Kasumi-1 (cell line): ENCODE measurements at places on chromosomes 1 and 21.

DNA sequence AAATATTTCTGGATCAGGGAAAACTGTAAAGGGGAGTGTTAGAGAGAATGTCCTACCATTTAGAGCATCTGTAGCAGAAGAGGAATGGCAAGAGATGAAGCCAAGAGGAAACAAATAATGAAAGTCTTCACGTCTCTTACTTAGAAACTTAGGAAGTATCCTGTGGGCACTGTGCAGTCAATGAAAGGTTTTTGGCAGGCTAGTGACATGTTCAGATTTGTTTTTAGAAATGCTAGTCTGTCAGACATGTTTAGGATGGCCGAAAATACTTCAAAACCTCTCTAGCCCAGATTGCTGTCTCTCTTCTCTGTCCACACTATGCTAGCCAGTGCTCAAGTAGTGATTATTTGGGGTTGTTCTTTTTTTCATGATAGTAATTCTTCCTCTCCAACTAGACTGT, 48.6 kb upstream of the RGL1 start:
- no peak for DNase-seq

DNA sequence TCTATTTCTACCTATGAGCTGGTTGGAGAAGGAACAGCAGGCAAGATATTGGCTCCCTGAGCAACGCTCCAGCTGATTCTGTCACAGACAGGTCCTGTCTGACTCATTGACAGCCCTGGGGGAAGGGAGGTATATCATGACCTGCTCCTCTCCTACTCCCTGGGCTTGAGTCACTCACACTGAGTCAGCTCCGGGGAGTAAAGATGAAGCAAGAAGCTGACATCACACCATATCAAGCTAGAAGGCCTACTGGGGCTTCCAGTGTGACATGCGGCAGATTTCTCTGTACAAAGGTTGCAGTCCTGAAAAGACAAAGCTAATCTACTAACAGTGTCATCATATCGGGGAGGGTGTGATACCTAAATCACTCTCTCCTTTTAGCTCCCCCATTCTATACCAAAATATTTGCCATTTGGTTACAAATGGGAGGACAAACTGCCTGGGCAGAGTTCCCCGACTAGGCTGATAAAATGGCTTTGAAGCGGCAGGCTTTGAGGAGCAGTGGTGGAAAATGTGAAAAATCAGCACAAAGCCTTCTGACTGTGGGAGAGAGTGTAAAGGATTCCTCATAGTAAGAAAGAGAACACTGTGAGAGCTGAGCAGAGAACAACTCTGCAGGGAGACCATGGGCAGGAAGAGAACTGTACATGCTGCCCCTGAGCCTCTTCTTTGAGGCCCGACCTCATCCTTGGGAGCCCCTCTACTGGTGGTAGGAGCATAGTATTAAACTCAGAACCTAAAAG, 15.5 kb downstream of the PI4KB start:
- DNase-seq: peak; percentile 69

DNA sequence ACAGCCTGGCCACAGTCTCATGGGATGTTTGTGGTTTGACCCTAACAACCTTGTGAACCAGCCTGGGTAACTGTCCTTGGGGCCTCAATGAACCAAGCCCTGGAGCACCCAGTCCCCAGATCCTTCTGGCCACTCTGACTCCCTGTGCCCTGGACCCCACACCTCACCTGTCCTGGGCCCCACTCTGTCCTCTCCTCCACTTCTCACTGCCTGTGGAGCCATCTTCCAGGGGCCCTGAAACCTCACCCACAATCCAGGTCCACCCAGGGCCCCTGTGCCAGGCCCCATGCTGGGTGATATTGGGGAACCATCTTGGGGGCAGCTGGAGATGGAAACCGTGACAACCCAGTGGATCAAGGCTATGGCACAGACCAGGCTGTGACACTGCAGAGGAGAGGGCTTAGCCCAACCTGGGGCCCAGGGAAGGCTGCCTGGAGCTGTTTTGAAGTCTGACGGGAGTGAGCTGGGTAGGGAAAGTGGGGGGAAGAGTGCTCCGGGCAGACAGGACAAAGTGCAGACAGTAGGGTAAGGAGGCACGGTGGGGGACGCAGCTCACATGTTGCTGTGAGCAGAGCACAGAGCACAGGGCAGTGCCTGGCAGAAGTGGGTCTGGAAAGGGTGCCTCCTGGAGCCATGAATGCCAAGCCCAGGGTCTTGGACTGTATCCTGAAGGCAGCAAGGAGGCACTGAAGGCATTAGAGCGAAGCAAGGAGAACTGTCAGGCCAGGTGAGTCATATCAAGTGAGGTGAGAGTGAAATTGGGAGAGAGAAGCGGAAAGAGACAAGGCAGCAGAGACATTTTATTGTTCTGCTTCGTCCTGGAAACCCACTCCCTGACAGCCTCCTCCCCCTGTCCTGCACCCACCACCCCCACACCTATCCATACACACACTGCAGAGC, 12.1 kb upstream of the LRP8 start:
- DNase-seq: no peak

DNA sequence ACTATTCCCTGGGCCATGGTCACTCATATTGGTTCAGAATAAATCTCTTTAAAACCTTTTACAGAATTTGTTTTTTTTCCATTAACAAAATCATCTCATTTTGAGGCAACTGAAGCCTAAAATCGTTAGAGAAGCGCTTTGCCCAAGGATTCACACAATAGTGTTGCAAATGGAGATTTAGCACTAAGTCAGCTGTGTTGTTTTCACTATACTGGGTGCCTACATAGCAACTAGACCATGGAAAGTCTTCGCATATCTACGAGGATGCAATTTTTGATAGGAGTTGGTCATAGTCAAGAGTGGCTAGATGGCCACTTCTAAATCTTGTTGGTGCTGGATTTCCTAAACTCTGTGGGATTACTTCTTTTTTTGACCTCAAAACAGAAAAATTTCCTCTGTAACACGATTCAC, 530 bp upstream of the TIPRL start:
- no peak for DNase-seq

DNA sequence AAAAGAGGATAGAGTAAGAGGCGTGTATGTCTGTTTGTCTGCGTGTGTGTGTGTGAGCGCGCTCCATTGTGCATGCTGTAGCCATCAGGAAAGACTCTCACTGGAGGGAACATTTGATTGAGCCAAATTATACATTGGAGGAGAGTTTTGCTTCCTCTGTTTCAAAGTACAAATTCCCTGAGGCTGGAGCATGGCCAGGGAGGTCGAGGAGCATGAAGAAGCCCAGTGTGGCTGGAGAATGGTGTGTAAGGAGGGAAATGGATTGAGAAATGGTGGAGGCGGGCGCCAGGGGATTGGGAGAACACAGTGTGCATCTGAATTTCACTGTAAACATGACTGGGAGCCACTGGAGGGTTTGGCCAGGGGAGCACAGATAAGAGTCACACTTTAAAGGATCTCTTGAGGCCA, 22.1 kb upstream of the EFNA1 start:
- no peak for DNase-seq

DNA sequence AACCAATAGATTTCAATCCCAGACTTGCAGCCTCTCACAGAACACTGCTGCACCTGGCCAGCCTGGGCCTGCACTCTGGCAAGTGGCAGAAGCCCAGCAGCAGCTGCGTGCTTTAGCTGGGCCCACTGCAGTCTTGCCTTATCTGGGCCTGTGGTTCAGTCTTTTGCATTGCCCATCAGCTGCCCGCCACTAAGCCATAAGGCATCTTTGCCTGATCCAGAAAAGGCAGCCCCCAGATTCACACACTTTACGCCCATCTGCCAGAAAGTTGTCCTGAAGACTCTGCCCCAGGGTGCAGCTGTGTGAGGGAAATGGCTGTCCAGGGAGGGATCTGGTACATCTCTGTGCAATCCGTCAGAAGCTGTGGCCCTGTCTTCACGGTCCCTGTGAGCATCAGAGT, 217.0 kb downstream of the DNAH14 start:
- DNase-seq: no peak

DNA sequence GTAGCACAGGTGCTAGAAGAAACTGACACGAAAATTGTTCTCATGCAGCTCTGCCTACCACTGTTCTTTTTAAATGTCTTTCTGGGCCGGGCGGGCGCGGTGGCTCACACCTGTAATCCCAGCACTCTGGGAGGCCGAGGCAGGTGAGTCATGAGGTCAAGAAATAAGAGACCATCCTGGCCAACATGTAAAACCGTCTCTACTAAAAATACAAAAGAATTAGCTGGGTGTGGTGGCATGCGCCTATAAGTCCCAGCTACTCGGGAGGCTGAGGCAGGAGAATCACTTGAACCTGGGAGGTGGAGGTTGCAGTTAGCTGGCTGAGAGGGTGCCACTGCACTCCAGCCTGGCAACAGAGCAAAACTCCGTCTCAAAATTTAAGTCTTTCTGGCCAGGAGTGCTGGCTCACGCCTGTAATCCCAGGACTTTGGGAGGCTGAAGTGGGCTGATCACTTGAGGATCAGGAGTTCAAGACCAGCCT, 947 bp upstream of the RIT1 start:
- no peak for DNase-seq

DNA sequence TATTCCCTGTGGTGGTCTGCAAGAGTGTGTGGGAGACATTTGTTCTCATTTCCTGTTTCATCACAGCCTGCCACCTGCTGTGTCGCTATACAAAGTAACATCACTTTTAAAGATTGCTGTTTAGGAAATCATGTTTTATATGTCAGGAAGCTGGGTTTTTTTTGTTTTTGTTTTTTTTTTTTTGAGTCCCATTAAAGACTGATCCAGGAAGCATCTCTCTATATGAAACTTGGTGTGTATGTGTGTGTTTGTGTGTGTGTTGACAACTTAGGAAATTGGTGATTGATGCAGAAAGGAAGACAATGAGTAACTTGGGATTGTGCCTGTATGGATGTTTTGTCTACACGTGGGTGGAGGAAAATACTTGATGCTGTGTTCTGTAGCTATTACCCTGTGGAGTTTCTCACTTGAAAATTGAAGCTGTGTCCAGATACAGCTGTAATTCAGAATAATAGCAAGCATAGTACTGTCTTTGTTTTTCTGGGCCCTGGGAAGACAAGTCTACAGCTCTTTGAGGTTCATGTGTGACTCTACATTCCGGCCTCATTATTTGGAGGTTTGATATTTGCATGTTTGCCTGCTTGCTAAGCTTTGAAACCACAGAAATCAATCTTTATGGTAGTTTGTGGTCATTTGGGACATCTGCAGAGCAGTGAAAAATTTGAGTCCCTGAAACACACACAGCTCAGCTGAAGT, 47.9 kb downstream of the LAMC1 start:
- DNase-seq: peak; percentile 8

DNA sequence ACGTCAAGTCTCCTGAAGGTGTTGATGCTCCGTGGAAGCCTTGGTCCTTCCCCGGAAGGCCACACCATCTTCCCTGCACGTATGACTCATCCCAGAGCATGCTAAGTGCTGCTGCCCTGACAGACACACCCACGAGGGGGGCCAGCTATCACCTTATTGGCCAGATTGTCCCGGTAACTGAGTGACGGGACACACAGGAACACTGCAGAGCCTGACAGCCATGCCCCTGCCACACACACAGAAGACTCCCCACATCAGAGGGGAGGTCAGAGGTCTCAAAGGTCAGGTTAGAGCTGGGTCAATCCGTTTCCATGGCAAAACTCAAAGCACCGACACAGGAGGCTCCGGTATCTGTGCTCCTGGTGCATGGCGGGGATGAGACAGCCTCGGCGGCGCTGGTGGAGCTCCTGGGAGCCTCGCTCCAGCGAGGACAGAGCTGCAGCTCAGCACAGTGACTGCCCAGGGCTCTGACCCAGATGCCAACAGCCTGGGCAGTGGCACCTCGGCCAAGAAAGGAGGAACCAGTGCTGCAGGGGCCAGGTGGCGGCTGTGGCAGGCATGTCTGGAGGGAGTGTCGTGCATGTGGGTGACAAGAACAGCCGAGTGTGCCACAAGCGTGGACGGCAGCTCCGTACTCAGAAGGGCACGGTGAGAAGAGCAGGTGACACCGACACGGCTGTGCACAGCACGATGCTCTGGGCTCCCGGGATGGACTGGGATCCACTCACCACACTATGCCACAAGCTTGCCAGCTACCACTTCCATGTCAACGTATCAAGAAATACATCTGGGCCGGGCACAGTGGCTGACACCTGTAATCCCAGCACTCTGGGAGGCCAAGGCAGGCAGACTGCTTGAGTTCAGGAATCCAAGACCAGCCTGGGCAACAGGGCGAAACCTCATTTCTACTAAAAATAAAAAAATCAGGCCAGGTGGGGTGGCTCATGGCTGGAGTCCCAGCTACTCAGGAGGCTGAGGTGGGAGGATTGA, 14.8 kb upstream of the TMEM240 start:
- no peak for DNase-seq

- DNase-seq: no peak
These were observed 738 bp upstream of the TRIM11 start for GRCh38 chr1:228407106-228408040.

DNA sequence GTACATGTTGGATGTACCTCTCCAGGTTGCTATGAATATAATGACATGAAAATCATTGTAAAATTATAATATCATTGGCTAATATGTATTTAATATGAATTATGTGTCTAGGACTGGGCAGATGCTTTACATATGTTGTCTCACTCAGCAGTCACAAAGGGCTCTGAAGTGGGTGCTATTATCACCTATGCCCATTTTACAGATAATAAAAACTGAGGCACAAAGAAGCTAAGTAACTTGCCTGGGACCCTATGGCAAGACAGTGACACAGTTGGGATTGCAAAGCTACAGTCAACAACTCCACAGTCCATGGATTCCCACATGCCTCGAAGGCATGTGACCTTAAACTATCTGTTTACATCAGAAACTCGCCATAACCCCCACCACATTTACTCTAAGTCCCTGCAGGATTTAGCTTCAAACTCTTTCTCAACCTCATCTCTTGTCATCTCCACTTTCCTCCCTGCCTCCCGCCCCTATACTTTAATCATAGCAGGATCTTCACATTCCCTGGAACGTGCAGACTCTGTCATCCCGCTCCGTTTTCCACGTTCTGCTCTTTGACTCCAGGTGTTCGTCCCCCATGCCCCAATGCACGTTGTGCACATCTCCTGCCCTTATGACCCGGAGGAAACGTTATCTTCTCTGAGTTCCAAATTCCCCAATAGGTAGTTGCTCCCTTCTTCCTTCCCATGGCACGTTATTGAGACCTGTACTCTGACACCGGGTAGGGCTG, 143.0 kb upstream of the NRIP1 start:
- DNase-seq: no peak

GRCh38 chr1:6599141-6599975, 3.3 kb downstream of the KLHL21 start:
- peak; percentile 92 for DNase-seq

- no peak for DNase-seq
These were observed 42.1 kb upstream of the CASZ1 start for GRCh38 chr1:10838541-10838940.

- DNase-seq: peak; percentile 28
These were observed 59.8 kb downstream of the ITGB3BP start for GRCh38 chr1:63463248-63463647.

- DNase-seq: peak; percentile 67
These were observed 8.1 kb upstream of the PSRC1 start for GRCh38 chr1:109290998-109291397.
